Fibroblast of villous mesenchyme (primary cell): ENCODE measurements at places on chromosomes 3 and 15. TPM values are rescaled to one million over a fixed set of nuclear protein-coding genes. Genes with fewer than 3 reads are reported as not detected.

GRCh38 chr3:49471856-49472495 lies 1.9 kb downstream of the DAG1 start:
- DNase-seq, result no peak

Gene IL17RD
- total RNA-seq, result 0.64 and 0.86 TPM in 2 replicates

Gene DNAH12
- under 0.01 TPM in 2 replicates for total RNA-seq

Gene AMIGO3
- total RNA-seq, result 0.43 and 1.6 TPM in 2 replicates
